ENCODE measurements at places on chromosomes 11 and 22. TPM values are rescaled to one million over a fixed set of nuclear protein-coding genes. Genes with fewer than 3 reads are reported as not detected.

DNA sequence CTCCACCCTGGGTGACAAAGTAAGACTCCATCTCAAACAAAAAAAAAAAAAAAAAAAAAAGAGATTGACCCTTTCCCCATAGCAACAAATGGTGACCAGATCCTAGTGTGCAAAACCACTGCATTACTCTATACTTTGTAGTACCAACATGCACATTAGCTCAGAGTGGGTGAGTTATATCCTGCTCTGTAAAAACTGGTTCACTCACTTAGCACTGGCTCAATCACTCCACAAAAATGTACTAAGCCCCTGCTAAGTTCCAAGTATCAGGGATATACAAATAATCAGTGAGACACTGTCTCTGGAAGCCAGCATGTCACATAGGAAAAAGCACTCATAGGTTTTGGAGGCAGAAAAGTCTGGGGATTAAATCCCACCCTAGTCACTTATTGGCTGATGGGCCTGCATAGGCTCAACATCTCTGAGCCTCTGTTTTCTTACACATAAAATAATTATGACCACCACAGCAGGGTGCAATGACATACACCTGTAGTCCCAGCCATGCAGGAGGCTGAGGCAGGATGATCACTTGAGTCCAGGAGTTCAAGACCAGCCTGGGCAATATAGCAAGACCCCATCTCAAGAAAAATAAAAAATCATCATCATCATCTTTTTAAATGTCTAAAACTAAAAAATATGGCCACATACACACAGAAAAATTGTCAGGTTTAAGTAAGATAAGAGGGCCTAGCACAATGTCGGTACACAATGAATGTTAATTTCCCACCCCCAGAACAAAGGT is 11.9 kb downstream of the FAM168A start:
- no peak overlapping the region for H3K27ac ChIP-seq
- no peak overlapping the region for H3K4me3 ChIP-seq
- H3K4me1 ChIP-seq: no peaks in the 10 kb centered on the region
- H3K27me3 ChIP-seq: no peaks in the 10 kb centered on the region
- DNase-seq: no peak
- H3K36me3 ChIP-seq: no peaks in the 10 kb centered on the region

DNA sequence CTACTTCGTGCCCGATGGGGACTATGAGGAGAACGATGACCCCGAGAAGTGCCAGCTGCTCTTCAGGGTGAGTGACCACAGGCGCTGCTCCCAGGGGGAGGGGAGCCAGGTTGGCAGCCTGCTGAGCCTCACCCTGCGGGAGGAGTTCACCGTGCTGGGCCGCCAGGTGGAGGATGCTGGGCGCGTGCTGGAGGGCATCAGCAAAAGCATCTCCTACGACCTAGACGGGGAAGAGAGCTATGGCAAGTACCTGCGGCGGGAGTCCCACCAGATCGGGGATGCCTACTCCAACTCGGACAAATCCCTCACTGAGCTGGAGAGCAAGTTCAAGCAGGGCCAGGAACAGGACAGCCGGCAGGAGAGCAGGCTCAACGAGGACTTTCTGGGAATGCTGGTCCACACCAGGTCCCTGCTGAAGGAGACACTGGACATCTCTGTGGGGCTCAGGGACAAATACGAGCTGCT is 751 bp downstream of the FIBIN start:
- no peaks in the 10 kb centered on the region for H3K36me3 ChIP-seq
- peak overlapping the region; percentile 64 for H3K4me3 ChIP-seq
- H3K27ac ChIP-seq: no peak overlapping the region
- DNase-seq: peak; percentile 37
- H3K27me3 ChIP-seq: no peaks in the 10 kb centered on the region

- no peak for DNase-seq
- H3K4me1 ChIP-seq: no peaks in the 10 kb centered on the region
- no peaks in the 10 kb centered on the region for H3K27me3 ChIP-seq
- H3K27ac ChIP-seq: no peak overlapping the region
- H3K36me3 ChIP-seq: no peaks in the 10 kb centered on the region
Measured at GRCh38 chr22:20741634-20742581, 32.0 kb upstream of the SERPIND1 start.

DNA sequence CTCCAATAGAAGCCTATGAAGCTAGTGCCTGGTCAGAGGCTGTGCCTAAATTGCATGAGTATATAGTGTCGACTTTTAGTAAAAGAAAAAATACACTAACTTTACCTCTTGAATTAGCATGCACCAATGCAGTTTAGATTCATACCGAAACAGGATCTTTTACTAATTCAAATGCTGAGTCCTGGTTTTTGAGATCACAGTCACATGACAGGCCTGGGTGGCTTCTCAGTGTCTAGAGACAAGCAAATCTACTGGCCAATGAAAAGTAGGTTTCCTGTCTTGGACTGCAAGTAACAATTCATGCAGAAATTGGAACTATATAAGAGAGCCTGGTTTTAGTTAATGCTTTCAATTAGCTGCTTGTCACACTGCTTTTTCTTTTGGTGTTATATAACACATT is 7.2 kb downstream of the ARHGEF12 start:
- peaks cover 11% of the 10 kb centered on the region for H3K4me1 ChIP-seq
- H3K27ac ChIP-seq: no peak overlapping the region
- DNase-seq: no peak
- H3K4me3 ChIP-seq: no peak overlapping the region

- no peak overlapping the region for H3K4me3 ChIP-seq
- no peak overlapping the region for H3K27ac ChIP-seq
- no peaks in the 10 kb centered on the region for H3K27me3 ChIP-seq
- H3K36me3 ChIP-seq: no peaks in the 10 kb centered on the region
- H3K4me1 ChIP-seq: peaks cover 3% of the 10 kb centered on the region
Measured at GRCh38 chr11:46075168-46075567, 46.1 kb downstream of the PHF21A start.

GRCh38 chr11:2717561-2718325 is 17.9 kb upstream of the KCNQ1OT1 start:
- H3K27ac ChIP-seq: no peak overlapping the region
- no peaks in the 10 kb centered on the region for H3K4me1 ChIP-seq
- no peaks in the 10 kb centered on the region for H3K27me3 ChIP-seq
- H3K36me3 ChIP-seq: no peaks in the 10 kb centered on the region

The POTEH gene
- total RNA-seq: not detected

GRCh38 chr11:72848846-72849466 is 34.7 kb downstream of the ATG16L2 start:
- H3K36me3 ChIP-seq: no peaks in the 10 kb centered on the region
- peak; percentile 34 for DNase-seq
- peaks cover 5% of the 10 kb centered on the region for H3K4me1 ChIP-seq
- H3K27me3 ChIP-seq: no peaks in the 10 kb centered on the region

- no peak overlapping the region for H3K4me3 ChIP-seq
- H3K27me3 ChIP-seq: no peaks in the 10 kb centered on the region
- H3K27ac ChIP-seq: no peak overlapping the region
- H3K4me1 ChIP-seq: no peaks in the 10 kb centered on the region
- no peak for DNase-seq
Measured at GRCh38 chr22:46551996-46552395, 14.6 kb upstream of the CELSR1 start.

The MYRF gene
- 11.3 TPM for total RNA-seq

GRCh38 chr11:47235163-47235562 is 13.5 kb downstream of the ACP2 start:
- no peaks in the 10 kb centered on the region for H3K27me3 ChIP-seq
- H3K4me3 ChIP-seq: no peak overlapping the region
- peak overlapping the region; percentile 29 for H3K27ac ChIP-seq
- DNase-seq: no peak
- H3K4me1 ChIP-seq: no peaks in the 10 kb centered on the region
- H3K36me3 ChIP-seq: no peaks in the 10 kb centered on the region

The ADAMTS15 gene
- 4.3 TPM for total RNA-seq

The TMEM132A gene
- 30.0 TPM for total RNA-seq

DNA sequence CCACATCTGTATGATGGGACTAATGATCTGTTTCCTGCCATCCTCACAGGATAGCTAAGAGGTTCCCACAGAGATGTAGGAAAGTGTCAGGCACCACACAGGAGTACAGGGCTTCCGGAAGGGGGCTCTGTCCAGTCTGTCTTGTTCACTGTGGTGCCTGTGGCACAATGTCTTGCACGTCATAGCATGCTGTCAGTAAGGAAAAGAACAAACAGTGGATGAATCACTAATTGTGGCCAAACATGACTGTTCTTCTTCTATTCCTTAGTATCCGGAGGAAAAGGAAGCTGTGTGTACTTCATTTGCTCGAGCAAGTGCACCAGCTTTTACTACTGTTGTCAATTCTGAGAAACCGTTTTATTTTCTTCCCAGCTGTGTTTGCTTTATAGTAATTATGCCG is 73.4 kb upstream of the YWHAH start:
- no peaks in the 10 kb centered on the region for H3K27me3 ChIP-seq
- H3K36me3 ChIP-seq: no peaks in the 10 kb centered on the region
- H3K4me1 ChIP-seq: no peaks in the 10 kb centered on the region
- DNase-seq: no peak
- no peak overlapping the region for H3K27ac ChIP-seq

The FAM180B gene
- total RNA-seq: not detected

GRCh38 chr11:58905011-58905720 is 34.1 kb upstream of the GLYATL1 start:
- no peak for DNase-seq
- no peaks in the 10 kb centered on the region for H3K36me3 ChIP-seq
- no peaks in the 10 kb centered on the region for H3K27me3 ChIP-seq
- H3K4me3 ChIP-seq: no peak overlapping the region
- no peak overlapping the region for H3K27ac ChIP-seq
- peaks cover 2% of the 10 kb centered on the region for H3K4me1 ChIP-seq

GRCh38 chr22:46563381-46564083 is 26.1 kb upstream of the CELSR1 start:
- no peaks in the 10 kb centered on the region for H3K36me3 ChIP-seq
- H3K27me3 ChIP-seq: no peaks in the 10 kb centered on the region
- no peak overlapping the region for H3K27ac ChIP-seq
- H3K4me1 ChIP-seq: no peaks in the 10 kb centered on the region

GRCh38 chr11:108278546-108278945 is 55.7 kb downstream of the ATM start:
- no peaks in the 10 kb centered on the region for H3K36me3 ChIP-seq
- H3K27me3 ChIP-seq: no peaks in the 10 kb centered on the region
- no peak for DNase-seq
- H3K4me3 ChIP-seq: no peak overlapping the region

DNA sequence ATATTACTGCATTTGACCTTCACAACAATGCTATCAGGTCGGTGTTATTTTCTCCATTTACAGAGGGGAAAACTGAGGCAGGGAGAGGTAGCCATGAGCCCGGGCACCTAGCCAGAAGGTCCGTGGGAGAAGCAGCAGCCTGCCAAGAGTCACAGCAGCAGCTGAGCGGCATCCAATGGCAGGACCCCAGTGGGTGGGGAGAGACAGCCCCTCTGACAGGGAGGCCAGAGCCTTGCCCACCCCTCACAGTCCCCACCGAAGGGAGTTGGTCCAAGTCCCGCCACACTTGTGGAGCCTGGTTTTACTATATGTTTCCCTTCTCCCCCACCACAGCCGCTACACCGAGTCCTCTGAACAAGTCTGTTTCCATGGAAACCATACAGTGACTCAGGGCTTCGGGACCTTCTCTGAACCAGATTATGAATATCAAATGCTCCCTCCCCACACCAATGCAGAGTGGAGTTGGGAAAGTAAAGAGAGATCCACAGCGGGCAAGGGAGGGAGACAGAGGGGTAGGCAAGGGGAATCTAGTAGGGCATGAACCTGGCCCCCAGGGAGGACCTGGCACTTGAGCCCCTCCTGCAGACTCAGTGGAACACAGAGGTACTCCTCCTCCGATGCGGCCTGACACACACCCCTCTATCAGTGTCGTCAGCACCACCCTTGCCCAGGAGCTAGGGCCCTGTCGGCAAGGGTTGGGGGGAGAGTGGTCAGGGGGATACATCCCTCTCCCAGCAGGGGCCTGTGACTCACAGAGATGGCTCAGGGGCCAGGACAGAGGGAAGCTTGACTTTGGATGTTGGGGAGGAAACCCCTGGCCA is 2.5 kb downstream of the CHST1 start:
- peak; percentile 52 for DNase-seq
- no peaks in the 10 kb centered on the region for H3K36me3 ChIP-seq
- no peak overlapping the region for H3K27ac ChIP-seq
- peaks cover 21% of the 10 kb centered on the region for H3K4me1 ChIP-seq

GRCh38 chr22:42714768-42715390 is 5.8 kb downstream of the A4GALT start:
- no peak overlapping the region for H3K27ac ChIP-seq
- no peaks in the 10 kb centered on the region for H3K27me3 ChIP-seq
- DNase-seq: no peak
- H3K4me3 ChIP-seq: no peak overlapping the region
- H3K36me3 ChIP-seq: no peaks in the 10 kb centered on the region

- H3K36me3 ChIP-seq: no peaks in the 10 kb centered on the region
- H3K27me3 ChIP-seq: no peaks in the 10 kb centered on the region
- no peak for DNase-seq
- no peak overlapping the region for H3K27ac ChIP-seq
- H3K4me1 ChIP-seq: no peaks in the 10 kb centered on the region
- no peak overlapping the region for H3K4me3 ChIP-seq
Measured at GRCh38 chr11:12941671-12942070, 67.4 kb upstream of the RASSF10 start.

DNA sequence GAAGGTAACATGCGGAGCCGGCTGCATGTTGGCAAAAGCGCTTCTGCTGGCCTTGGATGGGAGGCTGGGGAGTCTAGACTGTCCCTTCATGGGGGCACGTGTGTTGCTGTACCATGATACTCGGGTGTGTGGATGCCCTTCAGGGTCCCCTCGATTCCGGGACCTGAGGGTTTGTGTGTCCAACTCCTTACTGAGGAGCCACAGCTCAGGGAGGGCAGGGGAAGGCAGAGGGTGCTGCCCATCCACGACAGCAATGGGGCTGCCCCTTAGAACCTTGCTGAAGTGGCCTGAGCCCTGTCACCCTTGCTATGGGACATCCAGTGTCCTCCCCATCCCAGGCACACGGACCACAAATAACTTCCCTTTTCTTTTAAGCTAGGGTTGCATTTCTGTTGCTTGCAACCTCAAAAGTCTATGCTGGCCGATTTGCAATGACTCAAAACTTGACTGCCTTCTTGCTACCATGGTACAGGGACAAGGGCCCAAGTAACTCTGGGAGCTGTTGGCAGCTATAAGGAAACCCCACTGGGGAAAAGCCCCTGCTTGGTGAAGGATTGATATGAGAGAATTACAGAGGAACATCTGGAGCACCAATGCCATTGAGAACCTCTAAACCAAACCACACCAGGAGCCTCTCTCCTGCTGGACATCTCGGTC is 43.8 kb downstream of the RTL6 start:
- no peak overlapping the region for H3K27ac ChIP-seq
- no peaks in the 10 kb centered on the region for H3K36me3 ChIP-seq
- H3K4me1 ChIP-seq: no peaks in the 10 kb centered on the region
- H3K4me3 ChIP-seq: no peak overlapping the region

The GDPD4 gene
- total RNA-seq: not detected
